Epithelial cell of proximal tubule (primary cell): ENCODE measurements at places on chromosomes 1 and 21. TPM values are rescaled to one million over a fixed set of nuclear protein-coding genes. Genes with fewer than 3 reads are reported as not detected.

- no peak for DNase-seq
These were observed 94.0 kb downstream of the TMEM200B start for GRCh38 chr1:29029667-29030066.

GRCh38 chr1:1364266-1364665, 5.9 kb upstream of the MXRA8 start:
- no peak for DNase-seq

DNA sequence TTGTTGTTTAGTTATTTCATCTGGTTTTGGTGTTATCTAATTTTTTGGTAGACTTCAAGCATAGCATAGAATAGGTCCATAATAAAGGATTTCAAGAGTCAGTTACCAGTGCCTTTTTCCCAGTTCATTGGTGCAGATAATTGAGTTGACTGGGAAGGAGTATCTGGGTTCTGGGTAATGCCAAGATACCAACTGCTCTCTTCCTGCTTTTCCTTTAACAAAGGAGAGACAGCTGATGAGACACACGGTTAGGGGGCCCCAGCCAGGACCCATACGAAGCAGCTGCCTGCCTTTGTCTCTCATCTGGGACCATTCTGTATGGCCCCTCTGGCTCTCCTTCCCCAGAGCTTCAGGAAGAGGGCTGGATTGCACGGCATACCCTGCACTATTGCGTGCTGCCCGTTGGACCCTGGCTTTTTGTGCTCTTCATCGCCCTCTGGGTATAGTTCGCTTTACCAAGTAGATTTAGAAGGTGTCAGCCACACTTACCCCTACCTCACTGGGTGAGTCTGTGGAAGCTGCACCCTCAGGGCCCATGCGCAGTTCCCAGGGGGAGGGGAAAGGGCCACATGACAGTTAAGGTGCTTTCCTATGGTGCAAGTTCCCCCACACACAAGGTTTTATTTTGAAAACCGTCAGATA, 7.0 kb downstream of the NAV1 start:
- no peak for DNase-seq

- no peak for DNase-seq
These were observed 24.1 kb downstream of the NIBAN1 start for GRCh38 chr1:184950227-184950626.

The APOBEC4 gene
- total RNA-seq = not detected in 2 replicates

The DRAXIN gene
- total RNA-seq = under 0.01 and 0.12 TPM in 2 replicates

GRCh38 chr1:67987046-67987799, 63.2 kb downstream of the DIRAS3 start:
- DNase-seq = no peak

GRCh38 chr21:26849428-26850115, 4.4 kb upstream of the ADAMTS1 start:
- peak; percentile 35 for DNase-seq

DNA sequence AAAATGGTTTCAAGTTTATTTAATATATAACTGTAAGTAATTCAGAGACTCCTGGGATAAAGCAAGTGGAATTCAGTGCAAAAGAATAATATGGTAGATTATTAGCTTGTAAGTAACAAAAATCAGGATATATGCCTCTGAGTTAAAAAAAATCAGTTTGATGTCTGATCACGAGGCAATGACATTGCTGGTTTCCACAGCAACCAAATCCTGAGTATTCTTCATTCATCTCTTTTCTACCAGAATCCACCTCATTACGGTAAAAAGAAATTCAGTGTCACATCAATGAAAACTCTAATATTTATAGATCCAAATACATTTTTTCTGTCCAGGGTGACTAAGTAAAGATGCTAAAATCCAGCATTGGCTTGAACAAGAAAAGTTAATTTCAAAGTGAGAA, 642.3 kb upstream of the TMPRSS15 start:
- no peak for DNase-seq

DNA sequence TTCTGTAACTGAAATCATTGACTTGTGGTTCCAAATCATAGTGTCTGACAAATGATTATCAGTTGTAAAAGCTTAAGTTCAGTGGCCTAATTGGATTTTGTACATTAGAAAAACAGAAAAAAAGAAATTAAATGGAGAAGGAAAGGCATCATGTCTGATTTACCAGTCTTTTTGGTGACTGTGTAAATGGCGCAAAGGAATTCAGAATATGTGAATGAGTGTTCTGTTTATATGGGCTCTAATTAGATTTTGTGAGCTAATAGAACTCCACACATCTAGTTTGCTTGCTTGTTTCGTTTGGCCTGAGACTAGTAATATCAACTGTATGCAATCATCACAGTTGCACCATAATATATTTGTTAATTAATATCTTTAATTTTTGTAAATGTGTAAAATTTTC, 151.7 kb downstream of the PLA2G4A start:
- no peak for DNase-seq
